Activated T-helper 2 cell treated with anti-CD3 and anti-CD28 coated beads, Interferon-gamma antibody, Interleukin-2, Interleukin-4, amounts not matched to agents 10 μg/mL and 5 μg/mL and 100 μg/mL, durations not matched to agents 14 hours and 24 hours and 36 hours (primary cell): ENCODE measurements at places on chromosomes 16 and 17. TPM values are rescaled to one million over a fixed set of nuclear protein-coding genes. Genes with fewer than 3 reads are reported as not detected.

Gene SGCA
- total RNA-seq, result 0.41 and 0.48 TPM in 2 replicates

Gene PDE6G
- total RNA-seq, result 11.1 and 15.4 TPM in 2 replicates

- DNase-seq, result no peak
Observed at GRCh38 chr17:83071966-83072562, 7.3 kb upstream of the METRNL start.

- DNase-seq, result no peak
Observed at GRCh38 chr16:52309446-52310416, 237.2 kb downstream of the TOX3 start.

DNA sequence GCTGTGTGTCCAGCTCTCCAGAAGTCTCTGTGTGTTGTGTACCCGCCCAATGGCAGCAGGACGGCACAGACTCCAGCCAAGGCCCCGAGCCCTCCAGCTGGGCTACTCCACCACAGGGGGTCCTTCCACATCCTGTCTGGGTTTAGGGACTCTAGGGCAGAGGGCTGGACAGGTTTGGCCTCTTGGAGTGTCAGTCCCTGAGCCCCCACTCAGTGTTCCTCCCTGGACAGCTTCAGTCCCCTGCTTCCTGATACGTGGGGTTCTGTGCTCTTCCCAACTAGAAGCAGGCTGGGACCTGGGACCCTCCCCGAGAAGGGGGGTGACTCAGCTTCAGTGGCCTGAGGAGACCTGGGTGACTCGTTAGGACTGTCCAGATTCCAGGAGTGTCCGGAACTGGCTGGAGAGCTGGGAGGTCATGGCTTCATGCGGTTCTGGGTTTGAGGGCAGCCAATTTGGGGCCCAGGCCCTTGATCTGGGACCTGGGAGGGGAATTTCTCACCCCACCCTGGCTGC lies 4.2 kb downstream of the CDK3 start:
- no peak for DNase-seq
